SJSA1 (cell line): ENCODE measurements at places on chromosomes 16 and 17. TPM values are rescaled to one million over a fixed set of nuclear protein-coding genes. Genes with fewer than 3 reads are reported as not detected.

The C16orf92 gene
- total RNA-seq: not detected in 2 replicates

The TMEM114 gene
- not detected in 2 replicates for total RNA-seq

The CACNG1 gene
- total RNA-seq: 0.26 TPM in 1 of 2 replicates, not detected in the other

The PRAC2 gene
- total RNA-seq: not detected in 2 replicates

The TBC1D3C gene
- 0.13 TPM in 1 of 2 replicates, not detected in the other for total RNA-seq

The ACAP1 gene
- total RNA-seq: not detected in 2 replicates

The MYH13 gene
- total RNA-seq: not detected in 2 replicates

The SMIM22 gene
- not detected in 2 replicates for total RNA-seq

The SYNGR3 gene
- 1.8 and 7.3 TPM in 2 replicates for total RNA-seq

The SLFN11 gene
- total RNA-seq: 13.9 and 29.1 TPM in 2 replicates

The HOXB8 gene
- not detected in 2 replicates for total RNA-seq

DNA sequence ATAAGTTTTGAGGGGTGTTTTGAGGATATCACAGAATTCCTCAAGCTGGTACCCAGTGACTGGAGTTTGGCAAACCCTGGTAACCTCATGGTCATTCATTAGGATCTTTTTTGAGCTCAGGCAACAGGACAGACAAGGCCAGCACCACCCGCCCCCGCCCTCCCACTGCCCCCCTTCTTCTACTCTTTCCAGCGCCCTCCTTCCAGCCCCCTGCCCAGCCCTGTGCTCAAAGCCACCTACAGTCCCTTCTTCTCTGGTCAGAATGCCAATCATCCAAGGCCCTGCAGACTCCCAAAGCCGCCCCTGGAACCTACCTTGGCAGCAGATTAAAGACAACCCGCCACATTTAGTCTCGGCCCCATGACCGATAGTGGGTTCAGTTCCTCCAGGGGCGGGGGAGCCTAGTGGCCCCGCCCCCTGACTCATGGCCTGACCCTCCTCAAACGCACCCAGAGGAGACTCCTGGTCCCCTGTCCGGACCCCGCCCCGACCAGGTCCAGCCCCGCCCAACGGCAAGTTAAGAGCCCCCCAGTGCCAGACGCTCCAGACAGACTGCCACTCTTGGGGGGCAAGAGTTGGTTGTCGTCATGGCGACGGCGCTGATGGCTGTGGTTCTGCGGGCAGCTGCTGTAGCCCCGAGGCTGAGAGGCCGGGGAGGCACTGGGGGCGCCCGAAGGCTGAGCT is at the start of gene NAGS:
Gene NAGS, plus strand, starts transcription at position 546 of the 684 bp plus-strand sequence. Its CDS starts 42 bp downstream, at position 588.
- H3K4me3 ChIP-seq: no peak within 1 kb of the TSS
- no peaks in the 10 kb centered on the region; the same call in 1 of the 2 replicates for H3K27me3 ChIP-seq
- no peak within 1 kb of the TSS for H3K27ac ChIP-seq

DNA sequence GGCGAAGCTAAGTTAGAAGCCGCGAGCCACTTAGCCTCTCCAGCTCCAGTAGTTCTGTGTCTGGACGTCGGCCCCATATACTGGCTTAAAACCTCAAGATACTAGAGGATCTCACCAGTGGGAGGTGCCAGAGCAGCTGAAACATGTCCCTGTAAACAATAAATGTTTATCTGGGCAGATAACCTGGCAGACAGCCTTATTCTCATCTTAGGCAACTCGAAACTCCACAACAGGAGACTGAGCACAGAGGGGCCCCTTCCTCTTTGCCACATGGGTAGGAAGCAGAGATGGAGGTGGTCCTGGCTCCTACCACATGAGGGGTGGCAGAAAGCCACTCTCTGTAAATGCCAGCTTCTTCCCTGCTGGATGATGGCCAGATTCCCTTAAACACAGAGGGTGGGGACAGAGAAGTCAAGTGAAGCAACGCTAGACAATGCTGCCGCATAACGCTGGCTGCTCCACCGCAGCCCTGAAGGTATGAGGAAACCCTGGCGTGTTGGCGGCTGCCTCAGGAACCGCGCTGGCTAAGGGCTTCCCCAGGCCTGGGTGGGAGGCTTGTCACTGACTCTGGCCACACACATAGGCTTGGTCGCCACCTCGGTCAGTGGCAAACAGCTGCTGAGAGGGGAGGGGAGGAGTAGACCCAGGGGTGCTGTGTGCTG is 67.9 kb downstream of the HIC1 start:
- peak; percentile 93 for DNase-seq
- peak overlapping the region; percentile 92 for H3K27ac ChIP-seq
- no peak overlapping the region for H3K4me3 ChIP-seq
- peaks cover 56% of the 10 kb centered on the region for H3K4me1 ChIP-seq

- H3K36me3 ChIP-seq: peaks cover 75% of the 10 kb centered on the region
- no peak for DNase-seq
- H3K4me3 ChIP-seq: no peak overlapping the region
- H3K27ac ChIP-seq: no peak overlapping the region
- H3K4me1 ChIP-seq: peaks cover 19% of the 10 kb centered on the region
- H3K27me3 ChIP-seq: no peaks in the 10 kb centered on the region
Observed at GRCh38 chr17:19381741-19382444, 3.6 kb downstream of the MAPK7 start.

DNA sequence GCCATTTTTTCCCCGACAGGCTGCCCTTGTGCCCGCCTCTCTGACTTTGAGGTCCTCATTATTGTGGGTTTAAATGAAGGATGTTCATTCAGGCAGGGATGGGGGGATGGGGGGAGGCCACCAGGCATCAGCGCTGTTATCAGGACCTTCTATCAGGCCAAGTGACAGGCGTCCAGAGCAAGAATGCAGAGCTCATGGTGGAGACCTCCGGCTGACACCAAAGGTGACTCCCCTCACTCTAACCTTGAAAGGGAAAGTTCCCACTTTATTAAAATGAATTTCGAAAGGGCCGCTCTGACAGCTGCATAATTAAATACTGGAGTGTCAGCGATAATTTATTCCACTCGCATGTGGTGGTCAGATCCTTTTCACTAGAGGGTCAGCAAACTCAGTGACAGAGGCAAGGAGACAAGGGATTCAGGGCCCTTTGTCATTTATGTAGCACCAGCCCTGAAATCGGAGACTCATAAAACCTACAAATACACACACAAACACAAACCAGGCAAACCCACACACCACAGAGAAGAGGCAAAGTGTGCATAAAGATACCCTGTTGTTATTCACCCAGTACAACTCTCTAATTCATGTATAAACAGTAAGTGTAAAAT is 436.0 kb downstream of the MAF start:
- H3K27me3 ChIP-seq: no peaks in the 10 kb centered on the region
- peaks cover 13% of the 10 kb centered on the region for H3K4me1 ChIP-seq
- no peak overlapping the region for H3K27ac ChIP-seq
- DNase-seq: no peak
- H3K4me3 ChIP-seq: no peak overlapping the region

- DNase-seq: no peak
- no peaks in the 10 kb centered on the region for H3K36me3 ChIP-seq
- no peak overlapping the region for H3K4me3 ChIP-seq
Observed at GRCh38 chr16:53925526-53925925, 221.6 kb downstream of the FTO start.

DNA sequence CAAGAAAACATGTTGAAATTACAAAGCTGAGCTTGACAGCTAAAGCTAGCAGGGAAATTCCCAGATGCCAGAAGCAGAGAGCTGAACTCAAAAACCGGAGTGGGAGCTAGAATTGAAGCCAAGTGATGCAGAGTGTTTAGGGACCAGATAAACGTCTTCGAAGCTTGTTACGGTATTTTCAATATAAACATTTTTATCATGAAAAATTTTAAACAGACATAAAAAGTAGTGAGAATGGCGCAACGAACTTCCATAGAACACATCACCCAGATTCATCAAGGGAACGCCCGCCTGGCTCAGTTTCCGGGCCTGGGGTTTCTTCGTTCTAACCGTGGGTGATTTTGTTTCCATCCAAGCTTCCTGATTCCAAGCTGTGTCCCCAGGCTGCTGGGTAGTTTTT is 18.1 kb downstream of the SPNS2 start:
- peaks cover 5% of the 10 kb centered on the region; the same call in 1 of the 2 replicates for H3K27me3 ChIP-seq
- DNase-seq: no peak
- no peak overlapping the region for H3K4me3 ChIP-seq
- H3K4me1 ChIP-seq: no peaks in the 10 kb centered on the region

- DNase-seq: no peak
- no peak overlapping the region for H3K4me3 ChIP-seq
- H3K27ac ChIP-seq: no peak overlapping the region
- H3K27me3 ChIP-seq: 0 out of 2 replicates have a peak, but pooled peaks cover 4% of the 10 kb centered on the region
Observed at GRCh38 chr16:866252-866896, 65.8 kb upstream of the GNG13 start.

DNA sequence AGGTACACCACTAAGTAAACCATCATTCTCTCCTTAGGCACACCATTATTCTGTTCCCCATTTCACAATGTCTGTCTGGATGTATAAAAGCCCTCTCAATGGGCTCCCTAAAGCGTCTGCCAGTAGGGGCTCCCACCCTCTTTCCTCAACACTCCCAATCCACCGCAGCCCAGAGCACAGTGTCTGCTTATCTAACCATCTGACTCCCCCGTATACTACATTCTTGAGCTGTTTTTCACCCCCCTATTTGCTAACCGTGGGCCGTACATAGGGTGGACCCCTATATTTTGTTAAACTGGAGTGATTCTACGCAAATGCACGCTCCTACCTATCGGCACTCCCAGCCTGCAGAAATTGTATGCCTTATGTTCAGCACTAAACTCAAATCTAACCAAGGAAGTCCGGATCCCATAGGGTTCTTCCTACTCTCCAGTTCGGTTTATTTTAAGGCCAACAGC is 685 bp upstream of the PSMD3 start:
- H3K36me3 ChIP-seq: peaks cover 21% of the 10 kb centered on the region
- DNase-seq: no peak
- H3K27me3 ChIP-seq: no peaks in the 10 kb centered on the region
- peaks cover 18% of the 10 kb centered on the region for H3K4me1 ChIP-seq

GRCh38 chr16:20948444-20948843 is 47.9 kb downstream of the LYRM1 start:
- H3K27me3 ChIP-seq: no peaks in the 10 kb centered on the region
- no peak overlapping the region for H3K4me3 ChIP-seq
- H3K27ac ChIP-seq: no peak overlapping the region
- DNase-seq: no peak

- H3K27ac ChIP-seq: no peak overlapping the region
- H3K36me3 ChIP-seq: no peaks in the 10 kb centered on the region
- H3K4me1 ChIP-seq: peaks cover 22% of the 10 kb centered on the region
- no peaks in the 10 kb centered on the region for H3K27me3 ChIP-seq
- H3K4me3 ChIP-seq: no peak overlapping the region
- no peak for DNase-seq
Observed at GRCh38 chr17:13727441-13728171, 125.9 kb upstream of the HS3ST3A1 start.

- no peaks in the 10 kb centered on the region for H3K36me3 ChIP-seq
- H3K27me3 ChIP-seq: no peaks in the 10 kb centered on the region
- DNase-seq: no peak
Observed at GRCh38 chr17:67052720-67053437, 8.5 kb downstream of the CACNG1 start.

DNA sequence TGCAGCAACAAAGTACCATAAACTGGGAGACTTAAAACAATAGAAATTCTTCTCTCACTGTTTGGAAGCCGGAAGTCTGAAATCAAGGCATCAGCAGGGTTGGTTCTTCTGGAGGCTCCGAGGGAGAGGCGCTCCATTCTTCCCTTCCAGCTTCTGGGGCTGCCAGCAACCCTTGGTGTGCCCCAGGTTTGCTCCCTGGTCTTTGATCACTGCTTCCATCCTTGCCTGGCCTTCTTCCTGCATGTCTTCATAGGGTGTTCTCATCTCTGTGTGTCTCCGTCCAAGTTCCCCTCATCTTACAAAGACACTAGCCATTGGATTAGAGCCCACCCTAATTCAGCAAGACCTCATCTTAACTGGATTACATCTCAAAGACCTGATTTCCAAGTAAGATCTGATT is 35.3 kb upstream of the LRRC75A start:
- DNase-seq: no peak
- H3K4me3 ChIP-seq: no peak overlapping the region
- H3K27me3 ChIP-seq: no peaks in the 10 kb centered on the region
- H3K36me3 ChIP-seq: no peaks in the 10 kb centered on the region
- no peak overlapping the region for H3K27ac ChIP-seq

GRCh38 chr16:29784157-29784556 is 6.1 kb downstream of the ZG16 start:
- no peaks in the 10 kb centered on the region for H3K36me3 ChIP-seq
- H3K27me3 ChIP-seq: no peaks in the 10 kb centered on the region
- peaks cover 6% of the 10 kb centered on the region for H3K4me1 ChIP-seq
- no peak overlapping the region for H3K27ac ChIP-seq
- DNase-seq: no peak

- no peak overlapping the region for H3K27ac ChIP-seq
- no peak overlapping the region for H3K4me3 ChIP-seq
- DNase-seq: no peak
- H3K4me1 ChIP-seq: peaks cover 13% of the 10 kb centered on the region
- H3K36me3 ChIP-seq: peaks cover 41% of the 10 kb centered on the region
Observed at GRCh38 chr16:67082891-67083290, 26.9 kb upstream of the PHAF1 start.

DNA sequence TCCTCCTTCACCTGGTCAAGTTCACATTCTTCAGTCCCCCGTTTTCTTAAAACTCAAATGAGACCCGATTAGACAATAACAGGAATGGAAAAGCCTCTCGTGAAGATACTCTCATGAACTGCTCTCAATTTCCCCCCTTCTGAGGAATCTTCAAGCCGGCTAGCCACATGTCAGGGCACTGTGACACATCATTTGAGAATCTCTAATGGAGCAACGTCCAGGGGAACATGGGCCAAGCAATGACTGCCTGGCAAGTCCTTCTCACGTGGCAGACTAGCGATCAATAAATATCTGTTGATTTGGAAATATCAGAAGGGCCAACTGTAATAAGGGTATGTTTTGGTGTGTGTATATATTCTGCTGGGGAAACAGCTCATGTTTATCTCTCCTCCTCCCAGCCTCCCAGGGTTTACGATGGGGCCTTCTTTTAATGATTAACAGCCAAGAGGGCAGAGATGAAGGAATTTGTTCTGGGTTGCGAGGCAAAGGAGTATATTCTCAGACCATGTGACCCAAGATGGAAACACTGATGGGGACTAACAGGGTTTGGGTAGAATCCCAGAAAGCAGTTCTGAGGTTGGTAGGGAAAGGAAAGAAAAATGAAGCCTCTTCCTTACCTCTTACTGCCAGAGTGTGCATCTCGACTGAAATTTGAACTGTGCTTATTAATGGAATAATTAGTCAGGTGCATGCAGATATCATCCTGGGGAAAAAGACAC is 21.4 kb downstream of the TTLL6 start:
- H3K36me3 ChIP-seq: no peaks in the 10 kb centered on the region
- DNase-seq: no peak
- peaks cover 37% of the 10 kb centered on the region; the same call in 1 of the 2 replicates for H3K27me3 ChIP-seq
- no peak overlapping the region for H3K4me3 ChIP-seq
- no peak overlapping the region for H3K27ac ChIP-seq

GRCh38 chr17:1928976-1929375 is 96.2 kb downstream of the RTN4RL1 start:
- no peak for DNase-seq
- no peaks in the 10 kb centered on the region for H3K36me3 ChIP-seq
- no peak overlapping the region for H3K4me3 ChIP-seq

DNA sequence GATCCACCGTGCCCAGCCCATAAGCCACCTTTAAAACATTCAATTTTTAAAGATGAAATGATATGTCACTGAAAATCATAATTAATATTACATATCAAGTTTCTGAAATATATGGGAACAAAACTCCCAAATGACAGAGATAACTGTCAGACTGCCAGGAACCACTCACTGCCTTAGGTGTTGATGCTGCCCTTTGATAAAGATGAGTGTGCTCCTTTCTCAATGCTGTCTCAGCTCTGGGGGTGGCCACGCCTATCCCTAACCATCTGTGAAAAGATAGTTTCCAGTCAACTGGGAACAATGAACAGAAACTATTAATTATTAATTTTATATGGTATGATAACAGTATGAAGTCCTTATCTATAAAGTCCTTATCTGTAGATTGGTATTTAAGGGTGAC is 177.7 kb downstream of the MYO1D start:
- no peak for DNase-seq
- H3K4me1 ChIP-seq: no peaks in the 10 kb centered on the region
- no peaks in the 10 kb centered on the region for H3K36me3 ChIP-seq

- H3K4me1 ChIP-seq: no peaks in the 10 kb centered on the region
- no peak overlapping the region for H3K4me3 ChIP-seq
- H3K36me3 ChIP-seq: no peaks in the 10 kb centered on the region
Observed at GRCh38 chr17:34146440-34147043, 108.5 kb upstream of the CCL2 start.
